ENCODE measurements at places on chromosomes 6 and 20.
A peak's percentile ranks its signal among the peaks of the same experiment; 100 is the strongest.

- no peak for DNase-seq
These were observed 48.2 kb downstream of the DSTN start for GRCh38 chr20:17617868-17618672.

DNA sequence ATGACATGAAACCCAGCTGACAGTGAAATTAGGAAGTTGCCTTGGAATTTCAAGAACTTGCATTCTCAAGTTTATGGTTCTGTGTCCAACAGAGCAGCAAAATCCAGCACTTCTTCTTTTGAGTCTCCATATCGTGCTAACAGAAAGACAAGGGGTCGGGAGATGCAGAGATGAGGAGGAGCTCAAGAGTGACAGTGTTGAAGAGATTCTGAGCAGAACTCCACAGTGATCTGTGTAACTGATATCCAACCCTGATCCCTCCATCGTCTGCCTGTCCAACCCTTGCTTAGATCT lies 21.2 kb upstream of the BTN1A1 start:
- DNase-seq, result no peak

GRCh38 chr6:143397227-143398222 lies 53.0 kb downstream of the ADAT2 start:
- peak; percentile 80 for DNase-seq

GRCh38 chr6:166786704-166787293 lies 159.7 kb upstream of the RPS6KA2 start:
- peak; percentile 83 for DNase-seq

- no peak for DNase-seq
These were observed 43.0 kb downstream of the FRK start for GRCh38 chr6:116017546-116018295.

GRCh38 chr6:20102397-20103073 lies 109.7 kb downstream of the MBOAT1 start:
- no peak for DNase-seq

GRCh38 chr6:111566873-111567517 lies 38.7 kb downstream of the TRAF3IP2 start:
- DNase-seq, result peak; percentile 27

DNA sequence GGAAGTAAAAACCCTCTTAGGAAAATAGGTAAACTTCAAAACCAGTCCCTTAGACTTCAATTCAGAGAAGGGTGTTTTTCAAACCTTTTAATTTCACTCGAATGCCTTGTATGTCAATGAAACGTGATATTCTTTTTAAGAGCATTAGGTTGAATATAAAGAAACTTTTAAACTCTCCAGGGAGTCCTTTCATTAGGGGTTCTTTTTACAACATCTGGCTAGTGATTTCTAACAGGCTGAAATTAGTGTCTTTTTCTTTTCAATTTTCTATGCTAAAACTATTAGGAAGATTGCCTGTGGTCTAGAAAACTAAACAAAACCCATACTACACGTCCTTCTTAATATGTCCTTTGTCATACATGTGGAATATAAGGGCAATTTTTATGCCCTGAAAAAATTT lies 569.7 kb upstream of the CITED2 start:
- DNase-seq, result no peak

- peak; percentile 56 for DNase-seq
These were observed 845 bp upstream of the DST start for GRCh38 chr6:56643379-56644089.

DNA sequence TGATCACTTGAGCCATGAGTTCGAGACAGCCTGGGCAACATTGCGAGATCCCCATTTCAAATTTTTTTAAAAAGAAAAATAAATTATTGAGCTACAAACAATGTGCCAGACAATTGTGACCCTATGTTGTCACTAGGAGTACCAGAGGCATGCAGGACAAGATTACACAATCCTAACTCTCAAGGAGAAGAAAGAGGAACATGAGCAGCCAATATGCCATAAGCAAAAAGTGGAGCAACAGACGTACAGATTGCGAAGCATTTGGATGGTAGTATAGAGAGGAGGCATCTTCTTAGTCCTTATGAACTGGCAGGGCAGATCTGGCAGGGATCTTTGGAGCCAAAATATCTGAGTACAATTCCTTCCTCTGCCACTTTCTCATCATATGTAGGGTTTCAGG lies 156.4 kb downstream of the OR2B2 start:
- DNase-seq, result no peak

- DNase-seq, result no peak
These were observed 272.8 kb downstream of the NKAIN2 start for GRCh38 chr6:124076336-124077048.

GRCh38 chr6:12325872-12326271 lies 35.7 kb downstream of the EDN1 start:
- DNase-seq, result no peak

- DNase-seq, result peak; percentile 55
These were observed 5.3 kb upstream of the TASP1 start for GRCh38 chr20:13644010-13644409.

DNA sequence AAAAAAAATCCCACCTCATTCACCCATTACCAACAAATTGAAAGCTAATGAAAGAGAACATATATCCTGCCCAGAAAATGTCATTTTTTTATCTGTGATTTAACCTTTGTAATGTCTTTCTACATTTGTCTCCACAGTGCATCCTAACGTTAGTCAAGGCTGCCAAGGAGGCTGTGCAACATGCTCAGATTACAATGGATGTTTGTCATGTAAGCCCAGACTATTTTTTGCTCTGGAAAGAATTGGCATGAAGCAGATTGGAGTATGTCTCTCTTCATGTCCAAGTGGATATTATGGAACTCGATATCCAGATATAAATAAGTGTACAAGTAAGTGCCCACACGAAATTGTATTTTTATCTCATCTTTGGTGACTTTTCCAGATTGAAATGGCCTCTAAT lies 30.0 kb downstream of the RSPO3 start:
- DNase-seq, result peak; percentile 32

Data from GM23248 (cell line).